ENCODE measurements at places on chromosomes 6 and 20. TPM values are rescaled to one million over a fixed set of nuclear protein-coding genes. Genes with fewer than 3 reads are reported as not detected.

- no peak for DNase-seq
Observed at GRCh38 chr20:24708411-24709295, 239.2 kb downstream of the SYNDIG1 start.

GRCh38 chr20:896501-897025 lies 19.6 kb downstream of the ANGPT4 start:
- DNase-seq: no peak

GRCh38 chr20:50434653-50435396 lies 75.4 kb upstream of the PTPN1 start:
- no peak for DNase-seq

GRCh38 chr20:41138475-41139226 lies 1.3 kb downstream of the PLCG1 start:
- DNase-seq: peak; percentile 69

GRCh38 chr6:44045672-44046015 lies 81.6 kb downstream of the MRPL14 start:
- DNase-seq: peak; percentile 56

- DNase-seq: no peak
Observed at GRCh38 chr6:42137194-42137753, 5.1 kb downstream of the C6orf132 start.

GRCh38 chr20:37567671-37568588 lies 40.3 kb upstream of the BLCAP start:
- no peak for DNase-seq

RBM24 gene
- 0.47 TPM for polyA plus RNA-seq

RAB32 gene
- 39.1 TPM for polyA plus RNA-seq

SIM1 gene
- 4.4 TPM for polyA plus RNA-seq

POU5F1 gene
- 7.9 TPM for polyA plus RNA-seq

Data from kidney (tissue), 22 donors.